ENCODE measurements at places on chromosomes 4 and X. TPM values are rescaled to one million over a fixed set of nuclear protein-coding genes. Genes with fewer than 3 reads are reported as not detected.

GRCh38 chr4:6188687-6189305 lies 11.6 kb downstream of the JAKMIP1 start:
- no peak for DNase-seq

- no peak for DNase-seq
Measured at GRCh38 chr4:84740057-84740456, 157.1 kb downstream of the CDS1 start.

The P2RY4 gene
- not detected for total RNA-seq

The NUDT10 gene
- not detected for total RNA-seq

The CLDN22 gene
- not detected for total RNA-seq

All from lung microvascular endothelial cell (primary cell).